Hematopoietic multipotent progenitor cell treated with erythropoietin and hydrocortisone succinate and interleukin-3 and kit ligand, for 6 days (in vitro differentiated cells): ENCODE measurements at places on chromosomes 6 and 20.
A peak's percentile ranks its signal among the peaks of the same experiment; 100 is the strongest.

- no peak for DNase-seq
Observed at GRCh38 chr20:33926425-33926824, 67.3 kb upstream of the RALY start.

GRCh38 chr20:6709910-6710595, 57.4 kb upstream of the BMP2 start:
- DNase-seq, result no peak

- DNase-seq, result no peak
Observed at GRCh38 chr20:51586005-51586440, 43.5 kb upstream of the NFATC2 start.

GRCh38 chr20:60009318-60009717, 51.1 kb downstream of the CDH26 start:
- no peak for DNase-seq

DNA sequence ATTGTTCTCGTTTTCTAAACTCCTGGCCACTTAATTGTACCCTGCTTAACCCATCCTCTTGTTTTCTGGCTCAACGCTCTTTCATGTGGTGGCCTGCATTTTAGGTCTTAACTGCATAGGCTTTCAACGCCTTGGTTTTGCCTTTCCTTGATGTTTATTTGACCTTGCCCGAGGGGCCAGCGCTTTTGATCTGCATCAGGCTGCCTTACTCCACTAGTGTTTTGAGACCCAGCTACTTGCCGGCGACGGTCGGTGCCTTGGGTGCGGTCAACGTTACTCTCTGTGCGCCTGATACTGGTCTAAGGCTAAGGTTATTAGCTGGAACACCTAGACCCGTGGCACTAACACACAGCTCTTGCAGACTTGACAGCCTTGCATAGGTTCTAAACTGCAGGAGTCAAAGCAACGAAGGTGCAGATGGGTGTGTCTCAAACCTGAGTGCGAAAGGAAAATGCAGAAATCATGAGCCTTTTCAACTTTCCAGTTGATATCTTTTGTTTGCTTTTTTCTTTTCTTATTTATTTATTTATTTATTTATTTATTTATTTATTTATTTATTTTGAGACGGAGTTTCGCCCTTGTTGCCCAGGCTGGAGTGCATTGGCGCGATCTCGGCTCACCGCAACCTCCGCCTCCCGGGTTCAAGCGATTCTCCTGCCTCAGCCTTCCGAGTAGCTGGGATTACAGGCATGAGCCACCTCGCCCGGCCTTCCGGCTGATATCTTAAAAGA, 138.8 kb downstream of the HFE start:
- no peak for DNase-seq

GRCh38 chr6:43983632-43984031, 143.6 kb downstream of the MRPL14 start:
- DNase-seq, result no peak

- DNase-seq, result no peak
Observed at GRCh38 chr6:42259841-42260395, 42.3 kb upstream of the MRPS10 start.

- no peak for DNase-seq
Observed at GRCh38 chr6:83546636-83547035, 34.3 kb downstream of the PRSS35 start.

DNA sequence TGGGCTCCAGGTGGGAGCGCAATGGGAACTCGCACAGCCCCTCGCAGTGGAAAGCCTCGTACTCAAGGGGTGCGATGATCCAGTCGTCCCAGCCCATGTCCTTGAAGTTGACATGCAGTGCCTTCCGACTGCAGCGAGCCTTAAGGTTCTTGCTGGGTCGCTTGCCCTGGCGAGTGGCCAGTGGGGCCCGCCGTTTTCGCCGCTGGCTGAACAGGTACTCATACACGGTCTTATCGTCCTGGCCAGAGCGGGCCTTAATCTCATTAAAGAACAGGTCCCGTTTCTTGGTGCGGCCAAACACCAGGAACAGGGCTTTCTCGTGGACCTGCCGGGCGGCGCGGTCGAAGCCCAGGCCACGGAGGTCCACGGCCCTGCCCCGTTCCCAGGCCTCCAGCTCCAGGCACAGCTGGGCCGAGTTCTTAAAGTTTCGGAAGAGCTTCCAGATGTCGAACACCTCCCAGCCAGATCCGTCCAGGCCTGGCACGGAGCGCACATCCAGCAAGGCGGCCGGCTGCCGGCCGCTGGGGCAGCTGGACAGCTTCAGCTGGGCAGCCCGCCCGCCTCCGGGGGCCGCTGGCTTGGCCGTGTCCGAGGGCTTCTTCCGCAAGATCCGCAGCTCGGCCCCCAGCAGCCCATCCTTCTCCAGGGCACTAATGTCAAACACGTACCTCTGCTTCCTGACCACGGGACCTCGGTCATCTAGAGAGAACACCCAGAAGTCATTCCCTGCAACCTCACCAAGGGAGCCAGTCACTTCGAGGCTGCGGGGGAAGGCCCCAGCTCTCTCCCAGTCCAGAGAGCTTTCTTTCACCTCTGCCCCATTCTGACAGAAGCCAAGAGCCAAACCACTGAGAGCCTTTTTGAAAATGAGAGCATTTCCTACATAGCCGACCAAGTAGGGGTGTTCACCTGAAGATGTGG, 3.7 kb downstream of the GDF5 start:
- DNase-seq, result no peak

DNA sequence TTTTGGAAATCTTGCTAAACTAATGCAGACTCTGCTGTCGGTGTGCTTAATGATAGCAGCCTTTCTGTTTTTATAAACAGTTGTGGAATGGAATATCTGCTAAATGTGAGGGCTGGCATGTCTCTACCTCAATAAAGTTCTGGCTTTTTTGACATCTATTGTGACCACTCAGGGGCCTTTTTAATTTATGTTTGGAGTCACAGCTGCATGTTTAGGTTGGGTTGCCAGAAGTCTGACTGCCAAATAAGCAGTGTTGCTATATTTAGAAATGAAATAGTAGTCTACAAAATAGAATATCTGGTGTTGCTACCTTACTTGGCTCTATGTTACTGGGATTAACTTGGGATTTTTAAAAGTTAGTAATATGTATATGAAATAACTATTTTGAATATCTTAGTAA, 125.1 kb upstream of the LOC128125822 start:
- no peak for DNase-seq

GRCh38 chr6:138278326-138278725, 60.0 kb upstream of the PBOV1 start:
- DNase-seq, result no peak

GRCh38 chr6:41733360-41733706, 2.1 kb downstream of the TFEB start:
- DNase-seq, result no peak

DNA sequence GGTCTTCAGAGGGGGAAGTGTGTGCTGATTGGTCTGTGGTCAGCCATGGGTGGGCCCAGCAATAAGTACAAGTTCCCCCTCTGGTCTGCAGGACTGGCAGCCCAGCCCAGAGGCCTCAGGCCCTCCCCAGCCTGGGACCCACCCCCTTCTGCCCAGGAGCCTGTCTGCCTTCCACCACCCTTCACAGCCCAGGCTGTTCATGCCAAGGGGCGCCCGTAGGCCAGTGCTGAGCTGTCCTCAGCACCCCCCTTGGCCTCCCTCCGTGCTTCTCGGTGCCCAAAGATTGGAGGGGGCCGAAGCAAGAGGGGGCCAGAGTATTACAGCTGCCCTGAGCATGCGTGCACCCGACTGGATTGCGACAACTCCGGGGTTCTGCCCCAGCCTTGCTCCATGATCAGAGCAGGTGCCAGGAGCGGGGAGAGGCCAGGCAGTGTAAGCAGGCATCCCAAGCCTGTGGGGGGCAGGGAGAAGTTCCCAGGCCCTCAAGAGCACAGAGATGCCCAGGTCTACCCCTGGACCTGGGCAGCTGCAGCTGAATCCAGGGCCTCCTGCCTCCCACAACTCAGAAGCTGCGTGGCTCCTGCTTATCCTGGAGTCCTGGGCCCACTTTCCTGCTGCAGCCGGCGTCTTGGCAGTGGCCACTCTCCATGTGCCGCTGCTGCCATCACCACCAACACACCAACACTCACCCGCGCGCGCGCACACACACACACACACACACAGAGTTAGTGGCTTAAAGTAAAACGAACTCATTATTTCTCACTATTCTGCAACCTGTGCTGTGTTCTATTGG, 33.3 kb downstream of the CST9L start:
- no peak for DNase-seq

DNA sequence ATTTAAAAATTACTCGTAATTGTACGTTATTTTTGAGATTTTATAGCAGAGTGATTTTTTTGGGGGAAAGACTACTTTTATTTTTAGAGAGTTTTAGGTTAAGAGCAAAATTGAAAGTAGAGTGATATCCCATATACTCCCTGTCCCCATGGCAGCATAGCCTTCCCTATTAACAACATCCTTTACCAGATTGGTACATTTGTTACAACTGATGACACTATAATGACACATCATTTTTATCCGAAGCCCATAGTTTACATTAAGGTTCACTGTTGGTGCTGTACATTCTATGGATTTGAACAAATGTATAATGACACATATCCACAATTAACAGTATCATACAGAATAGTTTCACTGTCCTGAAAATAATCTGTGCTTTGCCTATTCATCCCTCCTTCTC, 1126.4 kb upstream of the CITED2 start:
- no peak for DNase-seq

DNA sequence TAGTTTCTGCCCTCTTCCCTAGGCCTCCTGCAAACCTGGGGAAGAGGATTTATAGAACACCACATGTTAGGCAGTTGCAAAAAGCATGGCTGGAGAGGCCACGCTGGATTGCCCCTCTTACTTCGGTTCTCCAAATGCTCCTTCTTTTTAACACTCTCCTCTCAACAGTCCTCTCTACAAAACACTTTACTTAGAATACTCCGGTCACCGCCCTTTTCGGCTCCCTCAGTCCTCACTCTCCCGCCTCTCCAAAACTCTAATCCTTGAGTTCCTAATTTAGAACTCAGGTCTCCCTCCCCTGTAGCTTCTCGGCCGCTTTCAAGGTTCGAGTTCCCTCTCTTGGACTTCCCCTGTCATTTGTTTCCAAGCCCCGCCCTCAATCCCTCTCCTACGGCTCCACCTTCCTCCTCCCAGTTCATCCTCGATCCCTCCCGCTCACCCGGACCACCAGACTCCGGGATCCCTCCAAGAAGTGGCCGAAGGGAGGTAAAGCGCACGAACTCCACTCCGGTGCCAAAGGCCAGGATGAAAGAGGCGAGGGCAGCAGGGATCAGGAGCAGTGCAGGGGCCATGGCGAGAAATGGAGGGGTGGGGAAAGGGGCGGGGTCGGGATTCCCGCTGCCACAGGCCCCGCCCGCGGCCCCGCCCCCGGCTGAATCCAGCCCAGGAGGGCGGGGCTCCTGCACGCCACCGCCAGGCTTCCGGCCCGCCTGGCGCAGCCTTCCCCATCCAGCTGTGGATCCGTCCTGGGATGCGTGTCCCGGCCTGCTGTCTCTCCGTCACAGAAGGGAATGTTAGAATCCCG, at the start of gene NRM:
NRM (minus strand) TSS at position 582 of the 805 bp plus-strand sequence; CDS start at position 572, 10 bp downstream.
- peak; percentile 91 for DNase-seq

DNA sequence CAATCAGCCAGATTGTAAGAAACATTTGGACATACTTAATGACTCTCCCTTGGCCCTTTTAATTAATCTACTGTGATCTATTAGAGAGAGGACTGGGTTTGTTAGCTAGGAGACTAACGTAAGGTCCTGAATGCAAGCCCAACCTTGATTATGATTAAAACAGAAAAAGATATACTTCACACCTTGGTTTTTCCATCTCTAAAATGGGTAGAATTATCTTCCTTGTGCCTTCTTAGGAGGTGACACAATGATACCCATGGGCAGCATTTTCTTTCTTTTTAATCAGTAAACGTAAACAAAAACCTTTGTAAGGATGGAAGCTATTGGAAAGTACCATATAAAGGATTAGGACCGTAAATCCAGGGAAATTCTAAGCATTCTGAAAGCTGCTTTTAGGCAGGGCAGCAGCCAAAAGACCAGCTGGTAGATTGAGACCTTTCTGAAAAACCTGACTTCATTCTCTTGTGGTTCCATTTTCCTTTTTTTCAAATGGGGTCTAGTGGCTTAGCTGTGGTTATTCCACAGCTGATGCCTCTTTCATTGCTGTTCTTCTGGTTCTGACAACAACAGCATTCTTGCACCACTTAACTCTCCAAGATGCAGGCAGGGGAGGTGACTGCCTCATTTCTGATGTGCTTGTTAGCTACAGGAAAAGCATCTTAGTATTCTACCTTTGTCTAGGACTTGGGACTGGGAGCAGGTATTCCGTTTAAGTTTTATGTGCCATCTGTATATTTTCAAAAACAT, 27.4 kb downstream of the RREB1 start:
- no peak for DNase-seq

DNA sequence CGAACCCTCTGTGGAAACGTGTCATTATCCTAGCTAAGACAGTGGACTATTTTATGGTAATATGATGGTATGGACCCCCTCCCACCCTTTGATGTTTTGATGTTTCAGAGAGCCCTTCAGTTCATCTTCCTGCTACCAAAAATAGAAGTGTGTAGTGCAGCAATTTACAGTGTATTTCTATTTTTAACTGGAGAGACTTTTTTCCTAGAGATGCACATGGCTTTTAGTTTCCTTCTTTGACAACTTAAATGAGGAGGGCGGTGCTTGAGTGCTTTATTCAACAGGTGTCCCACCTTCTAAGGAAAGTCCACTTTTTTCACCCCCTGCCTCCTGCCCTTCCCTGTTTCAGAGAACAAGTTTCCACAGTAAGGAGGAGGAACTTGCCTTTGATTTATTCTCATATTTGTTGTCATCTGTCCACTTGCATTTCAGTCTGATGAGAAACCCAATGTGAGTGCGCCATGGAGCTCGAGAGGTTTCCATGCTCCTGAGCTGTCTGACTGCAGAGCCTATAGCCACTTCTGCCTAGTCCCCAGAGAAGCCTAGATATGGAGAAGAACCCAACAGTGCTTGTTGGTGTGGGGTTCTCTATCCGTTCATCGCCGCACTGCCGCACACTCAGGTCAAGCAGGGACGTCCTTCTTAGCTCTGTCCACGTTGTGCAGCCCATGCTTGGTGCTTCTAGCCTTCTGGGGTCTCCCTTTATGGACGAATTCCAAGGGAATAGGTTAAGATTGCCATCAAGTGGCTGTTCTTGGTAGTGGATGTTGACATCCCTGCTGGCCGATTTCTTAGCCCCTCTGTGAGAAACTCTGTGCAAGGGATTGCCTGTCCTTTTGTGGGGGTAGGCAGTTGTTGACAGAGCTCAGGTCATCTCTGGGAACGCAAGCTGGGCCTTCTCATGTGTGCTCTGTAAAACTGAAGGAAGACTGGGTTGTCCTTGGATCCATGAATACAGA, 144.2 kb downstream of the JARID2 start:
- DNase-seq, result peak; percentile 83

GRCh38 chr6:2221726-2222274, 23.6 kb downstream of the GMDS start:
- DNase-seq, result peak; percentile 56

GRCh38 chr20:23143098-23143497, 57.0 kb upstream of the CD93 start:
- peak; percentile 62 for DNase-seq

- DNase-seq, result no peak
Observed at GRCh38 chr6:75830959-75831885, 82.2 kb downstream of the MYO6 start.

- no peak for DNase-seq
Observed at GRCh38 chr20:1370548-1371110, 22.2 kb downstream of the FKBP1A start.
